ENCODE measurements at places on chromosomes 7 and 10.

DNA sequence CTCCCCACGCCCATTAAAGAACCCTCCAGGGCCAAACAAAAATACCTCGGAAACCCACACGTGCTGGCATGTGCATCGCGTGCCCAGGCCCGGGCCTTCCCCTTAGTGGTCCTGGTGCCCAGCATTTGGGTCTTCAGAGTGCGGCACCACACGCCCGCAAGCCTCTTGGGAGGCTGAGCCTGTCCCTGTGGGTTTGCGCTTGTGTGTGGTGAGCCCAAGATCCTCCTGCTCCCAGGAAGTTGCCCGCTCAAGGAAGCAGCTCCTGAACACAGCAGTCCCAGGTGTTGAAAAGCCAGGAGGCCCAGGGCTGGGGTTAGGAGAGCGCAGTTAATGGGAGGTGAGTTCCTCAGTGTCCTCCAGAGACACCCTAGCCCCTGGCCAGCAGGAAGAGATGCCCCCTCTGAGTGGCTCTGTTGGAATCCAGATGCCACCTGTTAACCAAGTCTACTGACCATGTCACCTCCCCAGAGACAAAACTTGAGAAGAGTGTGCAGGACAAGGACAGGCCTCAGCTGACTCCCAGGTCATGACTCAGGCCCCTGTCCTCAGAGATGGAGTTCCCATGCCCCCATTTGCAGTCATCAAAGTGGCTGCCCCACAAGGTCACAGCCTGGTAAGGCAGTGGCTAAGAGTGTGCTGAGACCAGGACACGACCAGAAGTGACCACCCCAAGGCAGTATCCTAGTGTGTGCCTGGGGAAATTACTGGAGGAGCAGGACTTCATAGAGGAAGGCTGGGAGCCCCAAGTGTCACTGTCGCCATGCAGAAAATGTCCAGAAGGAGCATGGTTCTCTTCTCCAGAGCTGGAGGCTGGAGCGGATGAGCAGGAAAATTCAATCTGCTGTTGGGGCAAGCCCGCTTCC is 5.2 kb downstream of the FZD9 start:
- DNase-seq = no peak

GRCh38 chr7:30764030-30764975 is 6.9 kb upstream of the MINDY4 start:
- no peak for DNase-seq

DNA sequence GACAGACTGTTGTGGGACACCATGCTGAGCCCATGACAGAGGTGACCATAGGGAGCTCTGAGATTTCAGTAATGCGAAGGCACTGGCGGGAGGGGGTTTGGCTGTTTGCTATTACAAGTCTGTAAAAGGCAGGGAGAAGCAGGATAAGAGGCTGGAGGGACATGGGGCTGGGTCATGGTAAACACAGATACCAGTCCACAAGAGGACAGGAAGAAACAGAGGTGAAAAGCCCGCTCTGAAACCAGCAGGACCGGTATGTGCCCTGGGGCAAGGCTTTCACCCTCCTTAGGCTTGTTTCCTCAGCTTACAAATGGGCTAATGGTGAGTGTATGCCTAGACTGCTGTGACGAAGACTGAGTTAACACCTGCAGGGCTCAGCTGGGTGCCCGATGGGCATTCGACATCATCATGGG is 34.1 kb downstream of the ANXA11 start:
- DNase-seq = no peak

DNA sequence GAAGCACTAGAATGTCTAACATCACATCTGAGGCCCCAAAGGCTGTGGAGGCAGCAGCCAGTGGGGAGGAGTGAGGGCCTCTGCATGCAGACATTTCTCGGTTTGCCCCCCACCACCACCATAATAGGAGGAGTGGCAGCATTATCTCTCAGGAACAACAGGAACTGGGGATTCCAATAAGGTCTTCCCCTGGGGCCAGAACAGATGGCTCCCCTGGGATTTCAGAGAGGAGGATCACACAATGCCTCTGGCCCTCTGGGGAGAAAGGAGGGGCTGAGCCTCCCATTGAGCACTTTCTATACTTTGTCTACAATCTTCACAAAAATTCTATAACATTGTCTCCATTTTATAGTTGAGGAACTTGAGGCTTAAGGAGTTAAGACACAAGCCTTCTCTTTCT is 61.1 kb downstream of the GRID1 start:
- no peak for DNase-seq

DNA sequence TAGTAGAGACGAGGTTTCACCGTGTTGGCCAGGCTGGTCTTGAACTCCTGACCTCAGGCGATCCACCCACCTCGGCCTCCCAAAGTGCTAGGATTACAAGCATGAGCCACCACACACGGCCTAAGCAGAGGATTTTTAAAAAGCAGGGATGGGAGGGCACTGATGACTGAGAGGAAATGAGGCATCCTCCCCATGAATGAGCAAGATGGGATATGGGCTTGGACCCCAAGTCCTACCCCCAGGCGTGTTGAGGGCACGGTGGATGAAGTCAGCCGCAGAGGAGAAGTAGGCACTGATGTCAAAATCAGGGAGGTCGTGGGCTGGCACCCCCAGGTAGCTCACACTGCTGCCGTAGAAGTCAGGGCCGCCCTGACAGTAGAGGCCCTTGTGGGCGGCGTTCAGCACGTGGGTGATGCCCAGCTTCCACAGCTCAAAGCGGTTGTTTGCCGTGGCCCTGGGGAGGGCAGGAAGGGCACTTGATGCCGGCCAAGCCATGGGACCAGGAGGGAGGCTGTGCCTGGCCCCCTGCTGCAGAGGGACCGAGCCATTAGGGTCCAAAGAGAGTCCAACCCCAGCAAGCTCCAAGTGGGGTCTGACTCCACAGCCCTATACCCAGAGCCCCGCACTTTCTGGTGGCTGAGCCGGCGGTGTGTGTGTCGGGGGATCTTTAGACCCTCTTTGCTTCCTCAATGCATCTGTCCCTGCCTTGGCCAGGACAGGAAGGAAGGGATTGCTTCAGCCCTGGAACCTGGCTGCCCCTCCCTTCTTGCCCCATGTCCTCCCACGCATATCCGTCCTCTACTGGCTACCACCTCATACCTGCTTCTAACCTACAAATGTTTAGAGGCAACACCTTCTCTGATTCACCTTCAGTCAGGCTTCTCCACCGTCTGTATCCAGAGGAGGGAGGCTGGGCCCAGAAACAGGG is 3.4 kb upstream of the SAMD8 start:
- no peak for DNase-seq

GRCh38 chr10:95513008-95513589 is 48.1 kb downstream of the SORBS1 start:
- DNase-seq = no peak

DNA sequence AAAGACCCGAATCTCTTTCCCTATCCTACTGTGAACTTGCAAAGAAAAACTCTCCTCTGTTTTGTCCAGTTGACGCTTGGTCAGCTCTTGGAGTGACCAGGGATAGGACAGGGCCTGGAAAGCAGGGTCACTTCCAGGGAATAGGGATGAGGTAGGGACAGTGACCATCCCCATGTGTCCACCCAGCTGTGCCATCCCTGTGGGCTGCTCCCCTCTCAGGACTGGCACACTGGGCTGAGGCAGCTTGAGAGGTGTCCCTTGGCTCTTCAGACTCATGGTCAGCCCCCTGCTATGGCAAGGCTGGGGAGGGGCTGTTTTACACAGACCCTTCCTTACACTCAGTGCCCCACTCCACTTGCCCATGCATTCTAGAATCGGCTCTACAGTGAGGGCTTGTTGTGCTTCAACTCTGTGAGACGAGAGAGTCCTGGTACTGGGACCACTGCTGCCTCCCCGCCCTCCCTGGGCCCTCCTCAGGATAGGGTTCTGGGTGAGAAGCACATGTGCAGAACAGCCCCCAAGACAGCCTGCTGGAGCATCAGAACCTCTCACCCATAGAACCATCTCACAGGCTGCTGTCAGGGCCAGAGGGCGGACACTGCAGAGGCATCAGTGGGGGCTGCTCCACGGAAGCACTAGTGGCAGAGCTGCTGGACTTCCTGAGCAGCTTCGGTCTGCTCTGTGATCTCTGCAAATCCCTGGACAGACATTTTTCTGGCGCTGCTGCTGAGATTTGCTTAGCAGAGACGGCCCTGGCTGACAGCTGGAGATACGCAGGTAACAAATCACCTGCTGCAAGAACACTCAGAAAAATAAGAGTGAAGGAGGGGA is 202.8 kb upstream of the CXCL12 start:
- DNase-seq = no peak

- no peak for DNase-seq
Measured at GRCh38 chr7:37212556-37212955, 236.1 kb downstream of the ELMO1 start.

GRCh38 chr7:137685433-137686164 is 161.2 kb downstream of the DGKI start:
- no peak for DNase-seq

DNA sequence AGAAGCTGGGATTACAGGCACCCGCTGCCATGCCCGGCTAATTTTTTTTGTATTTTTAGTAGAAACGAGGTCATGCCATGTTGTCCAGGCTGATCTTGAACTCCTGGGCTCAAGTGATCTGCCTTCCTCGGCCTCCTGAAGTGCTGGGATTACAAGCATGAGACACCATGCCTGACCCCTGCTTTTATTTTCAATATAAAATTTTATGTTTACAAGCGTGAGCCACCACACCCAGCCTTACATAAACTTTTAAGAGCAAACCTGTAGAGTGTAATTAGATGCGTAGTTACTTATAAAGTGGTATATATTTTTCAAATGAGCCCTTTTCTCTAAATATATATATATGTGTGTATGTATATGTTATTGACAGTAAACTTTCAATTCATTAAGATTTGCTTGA is 8.7 kb downstream of the CNNM2 start:
- DNase-seq = no peak

GRCh38 chr10:1425879-1426278 is 311.4 kb downstream of the ADARB2 start:
- DNase-seq = no peak

GRCh38 chr7:114765331-114766040 is 156.4 kb upstream of the MDFIC start:
- no peak for DNase-seq

DNA sequence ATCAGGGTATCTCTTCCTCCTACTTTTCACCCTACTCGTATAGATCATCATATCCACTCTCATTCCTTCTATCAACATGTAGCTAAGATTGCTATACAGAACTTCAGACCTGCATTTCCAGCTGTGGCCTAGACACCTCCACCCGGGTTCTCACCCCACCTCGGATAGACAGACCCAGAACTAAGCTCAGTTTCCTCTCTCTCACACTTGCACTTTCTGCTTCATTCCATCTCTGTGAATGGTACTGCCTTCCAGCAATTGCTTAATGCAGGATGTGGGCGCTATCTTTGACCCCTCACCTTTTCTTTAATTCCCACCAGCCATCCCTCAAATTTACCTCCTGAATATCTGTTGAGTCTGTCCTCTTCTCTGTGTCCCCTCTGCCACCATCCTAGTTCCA is 35.7 kb downstream of the AGK start:
- no peak for DNase-seq

GRCh38 chr7:42262964-42263363 is 26.0 kb upstream of the GLI3 start:
- DNase-seq = no peak

- DNase-seq = no peak
Measured at GRCh38 chr7:71444130-71444529, 312.2 kb downstream of the GALNT17 start.

DNA sequence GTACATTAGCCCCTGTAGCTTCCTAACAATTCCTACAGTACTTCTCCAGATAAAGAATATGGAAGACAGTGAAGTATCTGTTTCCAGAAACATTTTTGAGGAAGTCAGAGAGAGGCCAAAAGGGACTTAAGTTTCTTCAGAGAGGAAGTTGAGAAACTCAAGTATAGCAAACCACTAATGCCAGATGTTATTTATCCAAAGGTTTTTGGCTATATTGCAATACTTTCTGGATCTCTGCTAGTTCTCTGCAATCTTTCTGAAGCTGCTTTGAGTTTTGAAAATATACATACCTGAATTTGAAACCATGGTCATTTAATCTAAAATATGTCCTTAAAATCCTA is 64.7 kb downstream of the BICC1 start:
- no peak for DNase-seq

DNA sequence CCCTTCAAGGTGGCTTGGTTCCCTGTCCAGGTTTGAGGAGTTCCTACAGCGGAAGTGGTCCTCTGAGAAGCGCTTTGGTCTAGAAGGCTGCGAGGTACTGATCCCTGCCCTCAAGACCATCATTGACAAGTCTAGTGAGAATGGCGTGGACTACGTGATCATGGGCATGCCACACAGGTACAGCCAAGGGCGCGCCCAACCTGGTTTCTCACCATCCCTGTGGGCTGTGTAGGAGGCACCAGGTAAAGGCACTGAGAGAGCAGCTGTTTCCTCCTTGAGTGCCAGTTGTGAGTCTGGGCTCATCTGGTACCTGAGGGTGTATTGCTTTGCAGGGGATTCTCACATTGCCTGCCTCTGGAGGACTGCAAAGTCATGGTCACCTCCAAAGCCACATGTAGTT is 68.0 kb downstream of the OGDH start:
- no peak for DNase-seq

GRCh38 chr7:147196481-147196880 is 1079.9 kb downstream of the CNTNAP2 start:
- DNase-seq = no peak

DNA sequence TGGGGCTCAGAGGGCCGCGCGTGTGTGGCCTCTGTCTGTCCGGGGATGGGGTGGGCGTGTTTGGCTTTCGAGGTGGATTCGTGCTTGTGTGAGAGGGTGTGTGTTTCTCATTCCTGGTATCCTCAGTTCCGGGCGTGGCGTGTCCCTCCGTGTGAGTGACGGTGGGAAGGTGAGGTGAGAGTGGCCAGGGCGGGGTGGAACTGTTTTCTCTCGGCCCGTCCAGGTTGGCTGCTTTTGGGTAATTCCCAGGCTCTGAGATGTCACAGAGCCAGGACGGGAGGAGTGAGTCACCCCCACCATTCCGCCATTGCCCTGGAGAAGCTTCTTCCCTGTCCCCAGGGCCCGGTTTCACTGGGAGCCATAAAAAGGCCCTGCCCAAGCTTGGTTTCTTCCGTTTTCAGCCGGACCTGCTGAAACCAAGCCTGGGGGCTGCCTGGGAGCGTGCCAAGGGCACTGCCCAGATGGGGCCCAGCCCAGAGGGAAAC is 21.3 kb upstream of the CLDN4 start:
- DNase-seq = no peak

GRCh38 chr10:83250396-83250795 is 888.9 kb upstream of the GHITM start:
- no peak for DNase-seq

DNA sequence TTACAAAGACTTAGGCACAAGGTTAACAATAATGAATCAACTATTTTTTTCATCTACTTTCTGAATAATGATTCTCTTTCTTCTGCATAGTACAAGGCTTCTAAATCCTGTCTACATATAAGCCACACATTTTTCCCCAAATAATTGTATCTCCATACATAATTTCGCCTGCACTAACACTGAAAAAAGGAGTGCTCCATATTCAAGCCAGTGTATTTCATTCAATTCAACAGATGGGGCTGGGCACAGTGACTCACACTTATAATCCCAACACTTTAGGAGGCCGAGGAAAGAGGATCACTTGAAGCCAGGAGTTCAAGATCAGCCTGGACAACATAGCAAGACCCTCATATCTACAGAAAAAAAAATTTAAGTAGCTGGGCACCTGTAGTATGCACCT is 86.0 kb upstream of the ZNF800 start:
- no peak for DNase-seq

- DNase-seq = no peak
Measured at GRCh38 chr7:131745390-131746248, 189.2 kb upstream of the PODXL start.

GRCh38 chr7:85471740-85472139 is 284.9 kb upstream of the SEMA3D start:
- DNase-seq = no peak

GRCh38 chr10:66698069-66698468 is 227.8 kb upstream of the LRRTM3 start:
- no peak for DNase-seq
